ENCODE measurements at places on chromosomes 6 and 20. TPM values are rescaled to one million over a fixed set of nuclear protein-coding genes. Genes with fewer than 3 reads are reported as not detected.

SYNGAP1 gene
- total RNA-seq: 0.96 TPM

ZBTB12 gene
- 0.67 TPM for total RNA-seq

NHLRC1 gene
- total RNA-seq: 0.49 TPM

CYP21A2 gene
- total RNA-seq: not detected

PPIL4 gene
- total RNA-seq: 42.0 TPM

RAD21L1 gene
- 0.10 TPM for total RNA-seq

GSTA4 gene
- 28.5 TPM for total RNA-seq

ID4 gene
- total RNA-seq: 3.1 TPM

ATXN1 gene
- total RNA-seq: 1.9 TPM

SLA2 gene
- total RNA-seq: not detected

ULBP1 gene
- 1.5 TPM for total RNA-seq

MUC22 gene
- total RNA-seq: not detected

PLAGL1 gene
- total RNA-seq: 2.1 TPM

PROKR2 gene
- total RNA-seq: not detected

TP53TG5 gene
- not detected for total RNA-seq

All from MG63 (cell line).